Astrocyte of the hippocampus (primary cell): ENCODE measurements at places on chromosomes 5 and 9.
A peak's percentile ranks its signal among the peaks of the same experiment; 100 is the strongest.

DNA sequence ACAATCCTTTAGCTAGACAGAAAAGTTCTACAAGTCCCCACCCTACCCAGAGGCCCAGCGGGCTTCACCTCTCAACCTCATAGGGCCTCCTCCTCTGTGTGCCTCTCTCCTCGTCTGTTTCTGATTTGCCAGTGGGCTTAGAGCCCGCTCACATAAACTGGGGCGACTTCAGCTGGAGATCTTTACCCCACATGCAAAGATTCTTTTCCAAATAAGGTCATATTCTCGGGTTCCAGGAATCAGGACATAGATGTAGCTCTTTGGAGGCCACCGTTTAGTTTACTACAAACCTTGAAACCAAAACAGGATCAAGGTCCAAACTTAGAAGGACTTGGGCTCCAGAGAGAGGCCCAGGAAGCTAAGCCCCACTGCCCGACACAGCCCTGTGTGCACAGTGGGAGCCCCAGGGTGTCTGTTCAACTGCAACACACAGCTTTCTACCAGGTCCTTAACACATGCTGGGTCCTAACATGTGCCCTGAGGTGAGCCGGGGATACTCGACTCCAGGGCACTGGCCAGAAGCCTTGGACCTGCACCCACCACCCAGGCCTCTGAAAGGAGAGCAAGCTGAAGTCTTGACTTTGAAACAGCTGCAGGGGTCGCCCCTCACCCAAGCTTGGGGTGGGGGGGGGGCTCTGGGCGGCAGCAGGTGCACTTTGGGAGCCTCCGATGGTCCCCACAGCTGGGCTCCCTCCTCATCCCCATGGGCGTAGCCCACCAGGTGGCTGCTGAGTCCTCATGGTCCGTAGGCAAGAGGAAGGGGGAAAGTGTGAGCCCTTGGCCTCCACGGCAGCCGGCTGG lies 26.8 kb upstream of the SLC12A7 start:
- DNase-seq, result no peak

GRCh38 chr9:95005278-95006143 lies 279.0 kb downstream of the AOPEP start:
- peak; percentile 68 for DNase-seq

GRCh38 chr9:107778661-107779060 lies 289.1 kb upstream of the KLF4 start:
- DNase-seq, result no peak

DNA sequence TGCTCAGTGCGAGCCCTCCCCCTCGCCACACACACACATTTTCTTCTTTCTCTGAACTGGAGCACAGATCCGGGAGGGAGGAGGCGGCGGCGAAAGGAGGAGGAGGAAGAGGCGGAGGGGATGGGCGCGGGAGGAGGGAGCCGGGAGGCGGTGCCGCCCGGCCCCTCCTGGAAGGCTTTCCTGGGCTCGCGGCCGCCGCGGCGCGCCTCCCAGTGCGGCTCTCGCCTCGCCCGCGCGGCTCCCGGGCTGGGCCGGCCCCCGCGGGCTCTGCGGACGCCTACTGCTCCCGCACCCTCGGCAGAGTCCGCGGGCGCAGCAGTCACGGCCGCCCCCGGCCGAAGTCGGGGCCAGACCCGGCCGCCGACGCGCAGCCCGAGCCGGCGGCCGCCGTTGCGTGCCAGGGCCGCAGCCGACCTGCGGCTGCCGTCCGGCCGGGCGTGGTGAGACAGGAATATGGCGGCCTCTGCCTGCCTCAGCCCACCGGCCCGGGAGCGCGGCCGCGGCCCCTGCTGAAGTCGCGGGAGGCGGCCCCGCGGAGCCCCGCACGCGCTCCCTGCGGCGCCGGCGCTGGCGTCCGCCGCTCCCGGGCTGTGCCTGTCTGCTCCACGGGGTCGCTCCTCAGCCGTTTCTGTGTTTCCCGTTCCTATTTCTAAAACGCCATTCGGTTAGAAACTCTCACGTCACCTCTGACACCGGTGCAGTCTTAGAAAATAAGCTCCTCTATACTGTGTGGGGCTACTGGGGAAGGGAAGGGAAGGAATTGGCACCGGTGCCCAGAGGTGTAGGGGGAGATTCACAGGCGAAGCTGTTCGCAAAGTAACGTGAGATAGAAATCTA lies 500 bp upstream of the GNAQ start:
- peak; percentile 98 for DNase-seq

- peak; percentile 25 for DNase-seq
Measured at GRCh38 chr5:127746756-127747155, 43.6 kb downstream of the CCDC192 start.

DNA sequence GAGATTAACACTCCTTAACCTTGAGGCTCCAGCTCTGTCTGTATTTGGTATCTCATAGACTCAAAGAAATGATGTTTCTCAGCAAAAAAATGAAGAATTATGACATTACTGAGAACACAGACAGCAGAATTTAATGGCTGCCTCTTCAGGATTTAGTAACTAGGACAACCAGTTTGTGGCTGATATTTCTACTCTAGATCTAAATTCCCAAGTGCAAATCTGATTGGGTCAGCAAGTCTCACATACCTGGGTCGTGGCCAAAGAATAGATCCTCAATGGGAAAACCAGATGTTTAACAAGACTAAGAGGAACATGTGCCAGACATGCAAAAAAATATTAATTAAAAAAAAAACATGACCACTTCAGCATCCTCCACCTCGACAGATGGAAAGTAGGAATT lies 608.9 kb downstream of the DTWD2 start:
- no peak for DNase-seq

DNA sequence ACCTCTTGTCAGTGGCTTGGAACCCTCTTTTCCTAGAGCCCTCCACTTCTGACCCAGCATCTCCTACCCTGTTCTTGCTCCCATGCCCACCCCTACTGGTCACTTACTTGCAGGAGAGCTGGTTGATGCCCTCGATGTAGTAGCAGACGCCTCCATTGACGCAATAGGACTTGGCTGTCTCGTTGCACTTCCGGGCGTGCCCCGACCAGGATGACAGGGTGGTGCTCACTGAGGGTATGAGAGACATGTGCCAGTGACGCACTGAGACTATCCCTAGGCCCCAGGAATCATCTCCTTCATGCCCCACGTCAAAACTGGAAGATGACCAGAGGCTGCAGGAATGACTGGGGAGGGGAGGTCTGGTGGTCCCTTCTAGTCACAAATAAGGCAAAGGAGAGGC lies 76.0 kb downstream of the PSD2 start:
- DNase-seq, result no peak

GRCh38 chr5:73496984-73497457 lies 1.2 kb upstream of the BTF3 start:
- DNase-seq, result peak; percentile 75

DNA sequence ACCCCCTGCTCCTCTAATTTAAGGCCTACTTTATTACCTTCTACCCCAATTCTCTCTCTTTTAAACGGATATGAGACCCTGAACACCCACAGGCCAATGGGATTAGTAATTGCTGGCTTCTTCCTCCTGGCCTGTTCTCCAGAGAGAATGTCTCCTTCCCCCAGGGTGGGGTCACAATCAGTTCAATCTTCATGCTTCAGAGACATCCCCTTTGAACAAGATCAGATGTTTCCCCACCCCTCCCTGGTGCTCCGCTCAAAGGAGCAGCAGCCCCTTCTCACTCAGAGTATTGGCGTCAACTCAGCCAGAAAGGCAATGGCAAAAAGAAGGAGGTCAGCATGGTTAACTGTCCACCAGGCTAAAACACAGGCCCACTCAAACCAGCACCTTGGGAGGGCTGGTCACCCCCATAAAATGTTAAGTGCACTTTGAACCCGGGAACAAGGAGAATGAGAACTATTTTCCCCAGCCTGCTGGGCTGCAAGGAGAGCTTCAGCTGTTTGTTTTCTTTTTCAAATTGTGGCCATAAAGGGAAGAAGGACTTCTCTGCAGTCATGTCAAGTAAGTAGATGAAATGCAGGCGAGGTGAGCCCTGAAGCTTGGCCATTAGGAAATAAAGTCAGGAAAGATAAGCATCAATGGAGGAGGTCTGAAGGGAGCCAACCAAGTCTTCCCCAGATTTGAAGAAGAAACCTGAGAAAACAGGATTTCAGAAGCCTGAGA lies 20.1 kb downstream of the LHFPL2 start:
- no peak for DNase-seq

DNA sequence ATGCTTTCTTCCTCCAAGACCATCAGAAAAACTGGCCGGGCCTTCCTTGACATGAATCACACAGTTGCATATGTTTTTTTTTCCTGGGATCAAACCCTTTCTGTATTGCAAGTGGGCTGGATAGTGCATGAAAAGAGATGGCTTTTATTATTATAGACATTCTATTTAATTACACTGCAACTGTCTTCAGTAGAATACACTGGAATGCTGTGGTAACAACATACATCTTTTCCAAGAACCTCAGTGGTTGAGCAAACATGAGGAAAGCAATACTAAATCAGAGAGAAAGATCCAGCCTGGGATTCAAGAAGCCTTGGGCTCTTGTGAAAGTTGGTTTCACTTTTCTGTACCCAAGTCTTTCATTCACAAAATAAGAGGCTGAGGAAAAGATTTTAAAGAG lies 193.0 kb downstream of the DMAC1 start:
- DNase-seq, result peak; percentile 22

- no peak for DNase-seq
Measured at GRCh38 chr9:133584167-133584558, 25.0 kb downstream of the FAM163B start.

DNA sequence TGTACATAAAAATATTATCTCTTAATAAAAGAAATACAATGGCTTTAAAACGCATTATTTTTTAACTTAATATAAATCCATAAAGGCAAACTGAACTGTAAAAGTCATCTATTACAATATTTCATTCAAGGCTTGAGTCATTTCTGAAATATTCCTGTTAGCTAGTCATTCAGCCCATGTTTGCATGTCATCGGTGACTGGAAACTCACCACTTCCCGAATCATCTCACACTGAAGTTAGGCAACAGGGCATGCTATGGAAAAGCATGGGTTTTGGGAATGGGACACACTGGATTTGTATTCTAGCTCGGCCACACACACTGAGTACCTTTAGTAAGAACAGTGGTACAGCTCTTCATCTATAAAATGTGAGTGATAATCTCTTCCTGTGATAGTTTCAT lies 691.1 kb upstream of the C9orf72 start:
- DNase-seq, result peak; percentile 6

DNA sequence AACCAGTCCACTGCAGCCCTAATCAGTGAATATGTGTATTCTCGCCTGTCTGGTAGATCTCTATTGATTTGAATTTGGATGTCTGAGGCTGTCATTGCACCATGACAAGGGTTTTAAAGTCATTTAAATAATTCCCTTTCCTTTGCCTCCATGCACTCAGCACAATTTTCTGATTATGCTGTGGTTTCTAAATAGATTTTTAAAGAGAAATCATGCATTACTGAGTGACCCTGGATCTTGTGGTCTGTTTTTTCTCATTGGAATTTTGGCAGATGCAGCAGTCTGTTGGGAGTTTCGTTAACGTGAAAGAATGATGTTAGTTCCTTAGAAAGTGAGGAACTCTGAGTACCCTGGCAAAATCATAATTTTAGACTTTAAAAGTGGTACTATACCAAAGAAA lies 396.0 kb downstream of the LRRC70 start:
- DNase-seq, result peak; percentile 52

DNA sequence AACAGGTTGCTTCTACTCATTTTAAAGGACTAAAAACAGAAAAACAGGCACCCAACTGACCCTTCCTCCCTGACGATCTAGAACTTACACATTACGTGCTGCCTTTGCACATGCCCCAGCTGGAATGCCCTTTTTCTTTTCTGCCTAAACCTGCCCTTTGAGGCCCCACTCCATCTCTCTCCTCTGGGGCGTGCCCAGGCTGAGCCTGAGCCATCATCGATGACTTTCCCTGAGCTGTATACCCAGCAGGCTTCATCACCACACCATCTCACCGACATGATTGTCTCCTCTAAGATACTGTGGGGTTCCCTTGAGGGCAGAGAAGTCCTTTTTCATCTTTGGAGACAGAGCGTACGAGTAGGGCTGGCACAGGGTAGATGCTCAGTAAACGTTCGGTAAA lies 24.1 kb upstream of the GABBR2 start:
- no peak for DNase-seq

GRCh38 chr5:61366497-61367240 lies 34.6 kb downstream of the ZSWIM6 start:
- no peak for DNase-seq

DNA sequence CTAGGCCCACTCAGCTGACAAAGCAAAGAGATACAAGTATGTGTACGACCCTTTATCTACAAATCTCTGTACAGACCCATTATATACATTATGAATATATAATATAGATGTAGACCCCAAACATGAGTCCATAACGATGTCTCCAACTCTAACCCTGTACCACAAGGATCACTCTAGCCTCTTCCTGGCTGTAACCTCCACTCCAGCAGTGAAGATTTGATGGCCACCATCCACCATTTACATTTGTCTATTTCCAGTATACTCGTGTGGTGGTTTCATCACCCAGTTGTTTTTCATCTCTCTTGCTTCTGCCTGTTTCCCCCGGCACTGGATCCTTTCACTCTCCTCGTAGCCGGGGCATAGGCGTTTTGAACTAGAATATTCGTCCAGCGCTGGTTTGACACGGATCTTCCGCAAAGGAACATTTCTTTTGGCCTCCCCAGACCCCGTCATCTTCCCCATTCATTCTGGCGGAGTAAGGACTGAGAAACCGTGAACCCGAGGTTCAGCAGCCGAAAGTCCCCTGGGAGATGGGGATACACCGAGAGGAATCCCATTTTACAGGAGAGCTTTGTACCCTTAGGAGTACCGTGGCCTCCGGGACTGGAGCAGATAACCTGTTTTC lies 828 bp upstream of the TRIO start:
- no peak for DNase-seq

- DNase-seq, result no peak
Measured at GRCh38 chr9:18238752-18239447, 235.1 kb upstream of the ADAMTSL1 start.

DNA sequence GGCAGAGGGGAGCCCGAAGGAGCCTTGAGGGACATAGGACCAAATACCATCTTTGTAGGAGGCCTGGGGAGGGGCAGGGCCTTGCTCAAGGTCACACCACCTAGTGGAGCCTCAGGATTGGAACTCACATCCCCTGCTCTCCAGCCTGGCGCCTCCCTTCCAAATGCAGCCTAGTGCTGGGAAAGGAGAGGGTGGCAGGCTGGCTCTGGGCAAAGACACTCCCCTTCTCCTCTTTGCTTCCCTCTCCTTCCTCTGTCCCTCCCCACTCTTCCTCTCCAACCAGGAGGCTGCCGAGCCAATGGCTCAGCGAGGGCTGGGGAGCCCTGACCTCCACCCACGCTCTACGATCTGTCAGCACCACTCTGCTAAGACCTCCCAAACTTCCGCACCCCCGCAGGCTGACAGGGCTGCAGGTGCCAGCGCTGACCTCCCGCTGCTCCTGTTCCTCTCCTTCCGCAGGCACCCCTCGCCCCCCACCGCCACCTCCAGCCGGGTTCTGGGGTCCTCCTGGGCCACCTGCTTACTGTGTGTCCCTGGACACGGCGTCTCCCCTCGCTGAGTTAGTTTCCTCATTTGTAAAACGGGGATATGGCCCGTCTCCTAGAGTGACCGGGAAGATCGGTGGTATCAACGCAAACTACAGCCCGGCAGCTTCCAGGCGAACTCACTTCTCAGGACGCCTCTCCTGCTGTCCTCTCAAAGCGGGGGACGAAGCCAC lies 52.9 kb downstream of the C9orf50 start:
- peak; percentile 70 for DNase-seq
